Left renal pelvis (tissue), 4 donors: ENCODE measurements at places on chromosomes 11 and 22.

DNA sequence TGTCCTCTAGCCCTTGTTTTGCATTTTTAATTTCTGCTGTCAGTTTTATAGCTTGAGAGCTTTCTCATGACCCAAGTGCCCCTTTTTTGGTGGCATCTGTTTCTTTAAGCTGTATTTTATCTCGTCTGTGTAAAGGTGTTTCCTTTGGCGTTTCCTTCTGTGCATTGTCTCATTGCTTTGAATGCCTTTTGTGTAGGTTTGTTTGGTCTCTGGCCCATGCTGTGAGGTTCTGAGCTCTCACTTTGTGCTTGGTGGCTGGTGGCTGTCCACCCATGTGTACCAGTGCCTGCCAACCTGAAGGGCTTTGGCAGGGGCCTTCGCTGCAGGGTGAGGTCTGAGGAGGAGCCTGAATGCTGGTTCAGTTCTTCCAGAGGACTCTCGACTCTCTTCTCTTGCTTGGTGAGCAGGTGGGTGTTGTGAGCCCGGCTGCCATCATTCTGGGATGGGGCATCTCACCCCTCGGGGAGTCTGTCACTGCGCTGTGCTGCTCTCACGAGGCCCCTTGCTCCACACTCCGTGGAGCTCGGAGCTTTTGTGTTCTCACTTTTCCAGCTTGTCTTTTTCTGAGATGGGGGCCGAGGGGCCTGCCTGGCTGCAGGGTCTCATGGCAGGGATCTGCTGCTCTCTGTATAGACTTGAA is 14.9 kb downstream of the AP2A2 start:
- no peak for DNase-seq

DNA sequence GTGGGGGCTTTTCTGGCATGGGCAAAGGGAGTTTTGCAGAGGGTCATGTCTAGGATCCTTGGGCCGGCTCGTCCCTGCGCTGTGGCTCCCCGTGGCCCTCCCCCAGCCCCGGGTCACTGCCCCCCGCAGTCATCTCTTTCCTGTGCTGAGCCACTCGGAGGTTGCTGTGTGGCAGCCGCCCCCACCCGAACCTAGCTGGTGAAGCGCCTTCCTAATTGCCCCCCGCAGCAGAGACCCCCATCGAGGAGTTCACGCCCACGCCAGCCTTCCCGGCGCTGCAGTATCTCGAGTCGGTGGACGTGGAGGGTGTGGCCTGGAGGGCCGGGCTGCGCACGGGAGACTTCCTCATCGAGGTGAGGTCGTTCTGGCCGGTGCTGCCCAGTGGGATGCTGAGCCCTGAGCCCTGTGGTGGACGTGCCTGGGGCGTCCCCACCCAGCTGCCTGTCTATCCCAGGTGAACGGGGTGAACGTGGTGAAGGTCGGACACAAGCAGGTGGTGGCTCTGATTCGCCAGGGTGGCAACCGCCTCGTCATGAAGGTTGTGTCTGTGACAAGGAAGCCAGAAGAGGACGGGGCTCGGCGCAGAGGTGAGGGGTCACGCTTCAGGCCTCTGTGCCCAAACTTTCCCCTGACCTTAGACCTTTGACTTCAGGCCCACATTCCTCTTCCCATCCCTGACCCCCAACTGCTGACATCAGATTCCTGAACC is 32.0 kb downstream of the SHANK3 start:
- no peak for DNase-seq

GRCh38 chr11:3796801-3797328 is 489 bp downstream of the NUP98 start:
- DNase-seq = no peak

DNA sequence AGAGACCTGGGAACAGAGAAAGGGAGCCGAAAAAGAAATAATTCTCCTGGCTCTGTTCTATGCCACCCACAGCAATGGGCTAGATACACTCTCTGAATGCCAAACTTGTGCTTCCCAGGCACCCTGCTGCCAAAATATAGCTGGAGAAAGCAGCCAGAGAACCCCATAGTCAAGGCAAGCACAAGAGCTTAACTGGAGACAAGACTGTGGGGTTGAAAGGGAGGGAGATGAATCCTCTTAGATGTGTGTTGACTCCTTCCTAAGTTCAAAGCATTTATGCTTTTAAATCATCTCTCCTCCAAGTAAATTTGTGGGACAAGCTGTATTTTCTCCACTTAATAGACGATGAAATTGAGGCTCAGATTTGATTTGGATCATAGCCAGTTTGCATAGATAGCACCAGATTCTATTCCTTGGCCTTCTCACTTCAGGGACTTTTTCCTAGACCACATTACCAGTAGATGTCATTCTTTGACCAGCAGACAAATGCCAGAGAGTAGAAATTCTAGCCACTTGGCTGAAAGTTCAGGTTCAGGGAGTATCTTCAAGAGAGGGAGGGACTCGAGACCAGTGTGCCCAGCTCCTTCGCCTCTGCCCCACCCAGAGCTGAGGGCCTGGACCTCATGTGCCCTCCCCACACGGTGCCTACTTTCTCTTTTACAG is 16.5 kb upstream of the ETS1 start:
- no peak for DNase-seq

DNA sequence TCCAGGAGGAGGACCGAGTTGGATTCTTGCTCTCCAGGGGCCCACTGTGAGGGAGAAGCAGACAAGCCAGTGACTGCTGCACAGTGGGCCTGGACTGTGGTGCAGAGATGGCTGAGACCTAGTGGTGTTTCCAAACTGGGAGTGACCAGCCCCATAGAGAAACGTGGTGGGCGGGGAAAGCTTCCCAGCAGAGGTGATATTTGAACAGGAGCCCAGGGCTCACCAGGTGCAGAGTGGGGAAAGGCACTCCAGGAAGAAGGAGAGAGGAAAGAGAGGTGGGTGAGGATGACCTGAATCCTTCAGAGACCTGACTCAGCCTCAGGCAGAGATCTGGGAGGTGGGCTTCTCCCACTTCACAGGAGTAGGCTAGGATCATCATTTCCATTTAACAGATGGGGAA is 52.1 kb upstream of the RASD2 start:
- DNase-seq = no peak
